ENCODE measurements at places on chromosomes 4 and X.

- DNase-seq: no peak
These were observed 214.8 kb downstream of the CRLF2 start for GRCh38 chrX:997631-998137.

DNA sequence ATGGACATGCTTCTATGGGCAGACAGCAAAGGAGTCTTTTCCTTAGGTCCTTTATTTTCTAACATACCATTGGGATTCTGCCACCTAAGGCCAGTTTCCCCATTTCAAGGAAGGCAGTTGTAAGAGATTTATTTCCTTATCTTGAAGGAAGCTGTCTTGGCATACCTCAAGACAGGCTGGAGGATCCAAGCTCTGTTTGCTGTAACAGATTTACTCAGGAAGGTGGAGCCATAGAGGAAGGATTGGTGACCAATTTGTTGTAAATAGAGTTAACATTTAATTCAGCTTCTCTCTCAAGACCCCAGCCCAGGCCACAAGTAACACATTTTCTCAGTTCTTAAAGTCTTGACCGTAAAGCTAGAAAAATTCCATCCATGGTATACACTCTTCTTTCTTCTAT is 131.6 kb upstream of the TENM3 start:
- DNase-seq: no peak

GRCh38 chr4:169084954-169085353 is 74.9 kb upstream of the CBR4 start:
- DNase-seq: no peak

GRCh38 chr4:139234253-139234652 is 45.8 kb downstream of the MGARP start:
- no peak for DNase-seq

DNA sequence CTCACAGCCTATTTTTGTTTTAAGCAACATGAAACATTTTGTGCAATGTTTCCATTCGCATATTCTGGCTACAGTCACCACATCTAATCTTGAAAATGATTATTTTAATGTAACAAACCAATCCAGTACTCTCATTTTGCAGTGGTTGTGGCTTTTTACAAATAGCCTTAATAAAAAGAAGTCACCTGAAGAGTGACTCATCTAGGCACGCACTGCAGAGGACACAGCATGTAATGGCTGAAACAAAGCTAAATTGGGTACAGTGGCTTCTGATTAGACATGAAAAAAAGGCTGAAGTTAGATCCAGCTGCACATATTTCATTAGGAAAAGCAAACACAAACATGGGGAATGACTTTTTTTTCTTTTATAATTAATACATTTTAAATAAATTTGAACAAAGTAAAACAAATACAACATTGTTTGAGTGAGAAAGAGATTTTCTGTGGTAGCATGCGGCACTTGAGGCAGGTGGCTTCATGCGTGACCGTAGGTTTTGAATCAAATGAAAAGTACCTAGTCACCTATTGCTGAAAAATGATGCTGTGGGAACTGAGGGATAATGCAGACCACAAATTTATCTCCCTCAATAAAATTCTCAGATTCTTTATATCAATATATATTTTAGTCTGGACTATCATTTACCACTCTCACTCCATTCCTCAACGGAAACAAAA is 240.8 kb upstream of the DDX53 start:
- DNase-seq: no peak
